Nucleus accumbens (tissue), 56 donors: ENCODE measurements at places on chromosomes 2 and 18.

DNA sequence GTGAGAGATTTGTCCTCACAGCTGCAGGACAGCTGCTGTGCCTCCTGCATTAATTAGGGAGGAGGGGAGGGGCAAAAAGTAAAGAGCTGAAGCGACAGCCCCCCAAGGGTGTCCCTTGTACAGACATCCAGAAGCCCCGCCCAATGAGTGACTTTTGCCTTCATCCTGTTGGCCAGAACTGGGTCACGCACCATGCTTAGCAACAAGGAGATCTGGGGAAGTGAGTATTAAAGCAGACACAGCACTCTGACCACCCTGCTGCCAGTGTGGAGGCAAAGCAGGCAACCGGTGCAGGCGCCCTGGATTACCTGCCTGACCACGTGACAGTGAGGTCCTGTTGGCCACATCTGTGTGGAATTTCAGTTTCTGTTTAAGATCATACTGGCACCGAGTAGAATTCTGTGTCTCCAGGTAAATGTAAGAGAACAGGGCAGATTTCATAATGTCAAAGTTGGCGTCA is 21.5 kb upstream of the BIN1 start:
- DNase-seq, result no peak

DNA sequence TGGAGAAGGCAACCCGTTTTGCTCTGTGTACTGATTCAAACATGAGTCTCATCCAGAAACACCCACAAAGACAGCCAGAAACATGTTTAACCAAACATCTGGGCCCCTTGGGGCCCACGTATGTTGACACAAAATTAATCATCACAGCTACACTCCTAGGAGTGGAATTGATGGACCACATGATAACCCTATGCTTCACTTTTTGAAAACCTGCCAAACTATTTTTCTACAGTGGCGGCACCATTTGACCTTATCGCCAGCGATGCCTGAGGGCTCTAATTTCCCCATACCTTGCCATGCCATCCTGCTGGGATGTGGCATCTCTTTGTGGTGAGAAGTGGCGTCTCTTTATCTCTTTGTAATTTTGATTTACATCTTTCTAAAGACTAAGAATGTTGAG is 38.5 kb downstream of the PSMG2 start:
- DNase-seq, result no peak

- no peak for DNase-seq
Observed at GRCh38 chr2:181268174-181268867, 188.9 kb upstream of the ITGA4 start.

GRCh38 chr2:218893349-218894150 is 12.9 kb downstream of the WNT10A start:
- no peak for DNase-seq

DNA sequence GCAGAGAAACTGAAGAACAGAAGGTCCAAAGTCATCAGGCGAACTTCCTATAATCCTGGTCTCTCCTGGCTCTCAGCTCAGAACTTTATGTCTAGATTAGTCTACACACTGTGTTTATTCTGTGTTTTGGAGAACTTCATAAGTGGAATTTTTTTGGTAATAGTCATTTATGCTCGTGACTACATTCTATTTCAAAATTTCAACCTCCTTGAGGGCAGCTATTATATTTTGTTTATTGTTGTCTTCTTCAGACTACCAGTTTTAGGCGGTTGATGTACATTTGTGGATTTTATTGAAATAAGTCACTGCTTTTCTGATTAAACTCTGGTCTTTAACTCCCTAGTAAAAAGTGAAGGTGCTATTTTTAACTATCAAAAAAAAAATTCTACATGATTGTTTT is 816.6 kb downstream of the SATB2 start:
- DNase-seq, result no peak

DNA sequence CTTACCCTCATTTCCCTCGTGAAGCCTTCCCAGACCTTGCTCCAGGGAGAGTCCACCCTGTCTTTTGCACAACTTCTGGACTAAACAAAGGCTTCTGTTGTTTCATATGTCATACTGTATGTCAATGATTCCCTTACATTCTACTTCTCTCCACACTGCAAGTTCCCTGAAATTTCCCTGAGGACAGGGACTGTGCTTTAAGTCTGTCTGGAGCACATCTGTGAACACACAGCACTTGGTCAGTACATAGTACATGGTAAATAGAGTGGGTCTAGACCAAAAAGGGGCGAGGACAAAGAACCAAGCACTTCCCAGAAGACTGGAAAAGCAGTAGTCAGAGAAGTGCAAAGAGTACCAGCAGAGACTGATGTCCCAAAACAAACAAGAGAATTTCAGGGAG is 23.7 kb upstream of the IMPA2 start:
- no peak for DNase-seq

GRCh38 chr2:128377071-128377910 is 58.6 kb upstream of the HS6ST1 start:
- no peak for DNase-seq

DNA sequence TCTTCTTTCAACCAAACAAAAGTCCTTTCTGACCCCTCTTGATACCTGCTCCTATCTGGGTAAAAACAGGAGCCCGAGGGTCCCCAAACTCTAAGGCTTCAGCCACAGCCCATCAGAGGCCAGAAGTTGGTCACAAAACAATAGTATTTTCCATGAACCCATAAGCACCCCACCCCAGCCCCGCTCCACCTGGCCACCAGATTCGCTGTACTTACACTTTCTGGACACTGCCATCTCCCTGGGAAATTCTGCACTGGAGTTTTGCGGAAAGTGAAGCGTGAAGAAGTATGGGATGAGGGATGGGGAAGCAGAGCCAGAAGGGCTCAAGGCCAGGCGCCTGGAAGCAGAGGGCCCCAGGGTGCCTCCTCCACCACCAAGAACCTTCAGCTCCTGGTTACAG is 5.2 kb upstream of the RUFY4 start:
- DNase-seq, result no peak

- DNase-seq, result no peak
Observed at GRCh38 chr18:10047237-10047636, 133.4 kb downstream of the VAPA start.

GRCh38 chr18:58095655-58096054 is 51.6 kb downstream of the NEDD4L start:
- no peak for DNase-seq

- no peak for DNase-seq
Observed at GRCh38 chr2:120262761-120263428, 10.2 kb downstream of the RALB start.

- DNase-seq, result no peak
Observed at GRCh38 chr2:72367530-72368225, 220.0 kb upstream of the CYP26B1 start.

GRCh38 chr2:230983566-230983965 is 12.4 kb upstream of the SPATA3 start:
- no peak for DNase-seq

DNA sequence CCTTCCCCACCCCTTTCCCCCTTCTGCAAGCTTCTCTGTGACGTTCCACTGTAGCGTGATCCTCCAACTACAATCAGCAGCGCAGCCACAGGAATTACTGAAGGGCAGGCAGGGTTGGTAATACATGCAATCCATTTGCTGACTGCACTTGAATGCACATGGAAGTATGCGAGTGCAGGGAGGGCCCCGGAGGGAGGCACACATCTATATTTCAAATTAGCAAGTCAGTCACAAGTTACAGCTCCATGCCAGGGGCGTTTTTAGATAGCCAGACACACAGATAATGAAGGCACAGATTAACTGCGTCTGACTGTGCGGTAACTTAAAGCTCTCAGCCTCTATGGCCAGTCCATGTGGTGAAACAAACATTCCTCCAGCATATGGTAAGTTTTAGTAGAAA is 209.2 kb upstream of the GATA6 start:
- DNase-seq, result no peak

GRCh38 chr2:239259603-239260298 is 141.1 kb downstream of the HDAC4 start:
- DNase-seq, result no peak

DNA sequence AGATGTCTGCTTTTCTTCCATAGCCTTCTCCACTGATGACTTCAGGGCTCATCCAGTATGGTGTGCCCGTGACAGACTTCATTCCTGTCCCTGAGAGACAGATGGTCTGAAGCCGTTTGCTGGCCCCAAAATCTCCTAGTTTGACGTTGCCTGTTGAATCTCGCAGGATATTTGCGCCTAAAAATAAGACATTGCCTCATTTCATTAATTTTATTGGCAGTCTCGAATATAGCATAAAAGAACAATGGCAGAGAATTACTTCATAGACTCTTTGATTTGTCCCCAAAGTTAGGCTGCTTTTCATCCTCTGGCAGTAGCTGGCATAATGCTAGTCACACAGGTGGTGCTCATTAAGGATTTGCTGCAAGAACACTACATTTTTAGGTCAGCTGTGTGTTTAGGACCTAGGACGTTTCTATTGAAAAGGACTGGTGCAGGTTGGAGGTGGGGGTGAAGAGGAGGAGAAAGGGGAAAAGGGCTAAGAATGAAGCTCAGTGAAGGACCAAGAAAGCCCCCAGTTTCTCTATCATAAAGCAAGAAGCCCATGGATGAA is 14.7 kb upstream of the ERCC3 start:
- DNase-seq, result no peak

DNA sequence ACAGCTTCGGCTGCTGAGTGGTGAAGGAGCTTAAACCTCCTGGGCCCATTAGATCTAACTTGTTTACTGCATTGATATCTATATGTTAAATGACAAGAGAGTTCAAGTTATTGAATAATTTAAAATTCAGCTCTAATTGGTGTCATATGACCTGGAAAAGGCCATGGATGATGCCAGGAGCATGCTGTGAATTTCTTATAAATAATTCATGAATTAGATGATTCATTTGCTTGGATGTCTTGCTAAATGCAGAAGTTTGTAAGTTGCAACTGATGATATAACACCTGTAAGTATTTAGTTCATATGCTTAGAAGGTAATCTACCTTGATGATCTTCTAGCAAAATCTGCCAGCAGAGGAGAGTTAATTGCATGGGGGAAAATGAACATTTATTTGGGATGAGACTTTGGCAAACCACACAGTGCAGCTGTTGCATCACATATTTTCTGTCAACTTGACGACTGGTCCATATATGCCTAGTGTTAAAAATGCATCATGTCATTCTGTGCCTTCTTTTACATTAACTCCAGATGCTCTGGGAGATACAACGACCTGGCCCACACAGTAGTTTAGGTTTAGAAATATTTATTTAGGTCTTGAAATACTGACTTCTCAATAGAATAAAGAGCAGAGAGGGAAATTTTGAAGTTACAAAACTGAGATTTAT is 226.3 kb downstream of the KIAA1328 start:
- no peak for DNase-seq

GRCh38 chr2:88177556-88177955 is 7.4 kb downstream of the THNSL2 start:
- DNase-seq, result no peak

- DNase-seq, result no peak
Observed at GRCh38 chr18:59149007-59149406, 9.3 kb downstream of the SEC11C start.

- DNase-seq, result no peak
Observed at GRCh38 chr18:13178976-13179375, 39.6 kb upstream of the LDLRAD4 start.

GRCh38 chr2:230520875-230521155 is 104.8 kb downstream of the SP100 start:
- DNase-seq, result no peak

GRCh38 chr18:69397096-69397495 is 3.6 kb upstream of the DOK6 start:
- no peak for DNase-seq

GRCh38 chr2:127901339-127902056 is 15.7 kb upstream of the AMMECR1L start:
- DNase-seq, result no peak

- no peak for DNase-seq
Observed at GRCh38 chr2:9231291-9232165, 24.9 kb downstream of the ASAP2 start.

DNA sequence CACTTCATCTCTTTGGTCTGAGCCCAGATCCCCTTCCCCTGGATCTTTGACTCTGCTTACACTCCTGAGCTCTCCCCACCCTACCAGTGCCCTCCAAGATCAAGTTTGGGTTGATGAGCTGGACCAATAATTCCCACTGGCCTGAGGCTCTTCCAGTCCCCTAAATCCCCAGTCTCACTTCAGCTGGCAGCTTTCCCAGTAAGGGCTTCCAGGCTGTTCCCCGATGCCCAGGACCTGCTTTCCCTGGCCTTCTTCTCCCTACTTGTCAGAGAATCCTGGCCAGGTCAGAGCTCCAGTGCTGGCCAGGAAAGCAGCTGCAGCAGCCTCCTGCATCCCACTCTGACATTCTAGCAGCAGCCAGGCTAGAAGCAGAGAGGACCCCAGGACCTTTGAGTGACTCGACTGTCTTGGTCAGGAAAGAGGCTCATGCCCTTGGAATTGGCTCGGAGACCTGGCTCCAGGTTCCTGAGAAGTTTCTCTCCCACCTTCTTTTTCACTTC is 3.5 kb downstream of the WNT6 start:
- DNase-seq, result no peak

DNA sequence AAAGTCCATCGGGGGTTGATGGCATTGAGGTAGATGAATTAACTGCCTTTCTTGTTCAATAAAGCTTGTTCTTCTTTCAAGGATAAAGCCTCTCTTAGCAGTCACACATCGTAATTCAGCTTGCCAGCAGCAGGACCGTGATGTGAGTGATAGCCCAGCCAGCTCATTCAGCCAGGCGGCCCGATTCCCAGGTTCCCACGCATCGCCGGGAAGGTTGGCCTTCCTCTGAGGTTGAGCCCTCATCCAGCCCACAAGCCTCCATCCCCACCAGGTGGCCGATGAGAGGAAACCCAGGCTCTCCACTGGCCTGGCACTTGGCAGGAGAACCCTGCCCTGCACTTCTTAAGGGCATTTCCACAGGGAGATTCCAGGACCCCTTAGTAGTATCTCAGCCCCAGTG is 4.7 kb downstream of the AGAP1 start:
- DNase-seq, result peak; percentile 20

GRCh38 chr2:151264157-151264825 is 2.6 kb upstream of the RBM43 start:
- DNase-seq, result no peak

- DNase-seq, result no peak
Observed at GRCh38 chr2:160934263-160934662, 226.0 kb upstream of the TANK start.

DNA sequence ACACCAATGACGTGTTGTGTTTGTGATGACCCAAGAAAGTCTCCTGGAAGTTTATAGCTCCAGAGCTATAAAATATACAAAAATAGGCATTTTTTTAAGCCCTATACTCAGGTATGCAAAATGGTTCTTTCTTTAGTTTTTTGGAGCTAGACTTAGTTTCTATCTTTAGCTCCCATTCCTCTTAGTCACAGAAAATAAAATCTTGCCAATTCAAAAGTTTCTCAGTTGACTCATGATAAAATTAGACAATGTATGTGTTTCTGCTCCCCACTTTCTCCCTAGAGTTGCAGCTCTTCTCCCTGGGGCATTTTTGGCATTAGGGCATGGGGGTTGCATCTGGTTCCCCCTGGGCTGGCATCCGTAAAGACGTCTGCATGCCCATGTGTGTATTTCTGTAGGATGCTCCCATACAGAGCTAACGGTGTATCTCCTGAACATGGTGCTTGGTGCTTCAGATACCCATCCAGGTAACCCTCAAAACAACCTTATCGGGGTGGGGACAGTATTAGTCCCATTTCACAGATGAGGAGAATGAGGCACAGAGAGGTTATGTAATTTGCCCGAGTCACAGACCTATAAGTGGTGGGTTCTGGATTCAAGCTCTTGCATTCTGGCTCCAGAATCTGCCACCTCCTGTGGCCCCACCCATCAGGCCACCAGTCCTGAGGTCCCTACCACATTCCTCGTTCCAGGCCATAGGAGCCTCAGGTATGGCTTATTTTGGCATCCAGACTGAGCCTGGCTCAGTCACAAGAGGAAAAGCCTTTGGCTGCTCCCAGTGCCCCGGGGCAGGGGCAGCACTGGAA is 43.1 kb upstream of the ASAP2 start:
- no peak for DNase-seq

GRCh38 chr2:224278531-224278930 is 123.4 kb downstream of the FAM124B start:
- DNase-seq, result no peak
